ENCODE measurements at places on chromosomes 1 and 21.

GRCh38 chr21:31279986-31280385 lies 64.1 kb downstream of the TIAM1 start:
- DNase-seq = no peak

DNA sequence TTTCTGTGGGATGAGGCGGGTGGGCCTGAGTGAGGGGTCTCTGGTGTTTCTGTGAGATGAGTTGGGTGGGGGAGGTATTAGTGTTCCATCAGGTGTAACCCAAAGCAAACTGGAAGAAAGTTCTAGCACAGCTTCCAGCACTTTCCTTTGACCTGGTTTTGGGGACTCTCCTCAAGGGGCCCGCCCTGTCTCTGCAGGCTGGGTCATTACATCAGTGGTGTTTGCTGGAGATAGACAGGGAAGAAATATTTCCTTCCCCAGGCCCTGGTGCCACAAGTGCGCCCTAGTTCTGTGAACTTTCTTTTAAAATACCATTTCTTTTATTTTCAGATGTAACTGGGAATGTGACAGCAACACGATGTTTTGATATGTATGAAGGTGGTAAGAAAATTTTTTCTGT lies 16.5 kb upstream of the MX2 start:
- no peak for DNase-seq

DNA sequence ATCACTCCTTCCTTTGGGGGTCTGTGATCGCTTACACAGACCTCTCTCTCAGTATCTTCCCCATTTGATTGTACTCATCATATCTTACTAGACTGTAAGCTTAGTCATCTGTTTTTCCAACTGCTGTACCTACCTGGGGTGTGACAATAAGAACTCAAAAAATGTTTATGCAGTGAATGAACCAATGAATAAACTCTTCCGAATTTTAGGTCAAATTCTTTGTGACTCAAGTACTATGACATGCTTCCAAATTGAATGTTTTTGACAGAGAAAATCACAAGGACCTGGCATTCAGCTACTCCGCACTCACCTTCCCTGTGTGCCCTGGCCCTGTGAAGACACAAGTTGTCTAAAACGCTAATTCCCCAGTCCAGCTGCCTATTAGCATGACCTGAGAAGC lies 42.1 kb downstream of the TMCO4 start:
- no peak for DNase-seq

GRCh38 chr21:41824466-41825207 lies 54.5 kb downstream of the PRDM15 start:
- no peak for DNase-seq

DNA sequence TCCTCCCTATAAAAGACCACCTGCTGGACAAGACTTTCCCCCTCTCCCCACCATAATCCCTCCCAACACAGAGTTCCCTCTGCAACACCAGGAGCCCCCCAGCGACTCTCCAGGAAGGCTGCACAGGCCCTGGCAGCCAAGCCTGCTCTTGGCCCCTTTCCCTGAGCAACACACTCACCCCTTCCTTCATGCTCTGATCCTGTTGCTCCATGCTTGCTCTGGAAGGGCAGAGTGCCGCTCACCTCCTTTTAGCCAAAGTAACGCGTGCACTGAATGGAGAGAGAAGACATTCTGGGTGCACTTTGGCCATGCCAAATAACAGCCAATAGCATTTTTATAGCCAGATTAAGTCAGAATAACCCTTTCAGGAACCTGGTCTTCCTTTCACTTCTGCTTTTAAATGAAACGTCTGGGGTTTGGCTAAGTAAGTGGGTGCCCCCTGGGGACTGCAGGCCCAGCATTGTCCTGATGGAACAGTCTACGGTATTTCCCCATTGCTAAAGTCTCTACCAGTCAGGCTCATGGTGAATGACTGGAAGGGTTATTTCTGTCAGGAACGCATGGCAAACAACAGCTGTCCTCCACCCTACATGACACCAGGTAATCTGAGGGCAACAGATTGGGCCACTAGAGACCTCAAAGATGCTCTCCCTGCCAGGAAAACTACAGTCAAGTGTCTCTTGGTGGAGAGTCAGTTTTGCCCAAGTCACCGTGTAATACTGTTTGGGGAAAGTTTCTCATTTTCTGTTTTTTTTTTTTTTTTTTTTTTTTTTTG lies at the start of gene SLC2A5:
SLC2A5 (minus strand) TSS at position 310 of the 775 bp plus-strand sequence; CDS start at position 211, 99 bp downstream.
- DNase-seq = no peak

DNA sequence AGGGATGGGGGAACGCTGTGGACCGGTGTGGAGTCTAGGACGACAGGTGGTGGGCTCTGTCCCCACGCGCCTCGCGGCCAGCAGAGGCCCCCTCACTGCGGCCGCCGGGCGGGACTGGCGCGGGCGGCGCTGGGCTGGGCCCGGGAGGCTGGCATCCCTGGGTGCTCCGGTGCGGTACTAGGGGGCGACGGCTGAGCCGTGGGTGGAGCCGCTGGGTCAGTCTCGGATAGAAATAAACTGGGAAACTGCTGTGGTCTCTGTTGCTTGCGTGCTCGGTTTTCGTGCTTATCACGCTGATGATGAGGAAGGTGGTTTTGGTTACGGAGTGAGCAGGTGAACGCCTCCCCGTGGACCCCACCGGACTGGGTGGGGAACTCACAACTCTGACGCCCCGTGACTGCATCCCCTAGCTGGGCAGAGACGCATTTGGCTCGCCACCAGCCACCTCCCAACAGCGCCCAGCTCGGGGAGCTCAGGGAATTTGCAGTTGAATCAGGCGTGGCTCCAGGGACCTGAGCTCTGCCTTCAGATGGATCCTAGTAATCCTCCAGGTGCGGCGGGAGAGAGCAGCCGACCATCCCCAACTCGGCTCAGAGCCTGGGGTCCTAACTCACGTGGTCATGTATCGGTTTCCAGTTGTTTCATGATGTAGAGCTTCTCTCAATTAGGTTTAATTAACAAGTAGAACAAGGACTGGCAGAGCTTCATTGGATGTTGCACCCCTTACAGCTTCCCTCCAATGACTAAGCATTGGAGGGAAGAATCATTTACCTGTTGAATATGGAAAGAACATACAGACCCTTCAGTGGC lies 32.1 kb downstream of the HSD17B7 start:
- DNase-seq = no peak

DNA sequence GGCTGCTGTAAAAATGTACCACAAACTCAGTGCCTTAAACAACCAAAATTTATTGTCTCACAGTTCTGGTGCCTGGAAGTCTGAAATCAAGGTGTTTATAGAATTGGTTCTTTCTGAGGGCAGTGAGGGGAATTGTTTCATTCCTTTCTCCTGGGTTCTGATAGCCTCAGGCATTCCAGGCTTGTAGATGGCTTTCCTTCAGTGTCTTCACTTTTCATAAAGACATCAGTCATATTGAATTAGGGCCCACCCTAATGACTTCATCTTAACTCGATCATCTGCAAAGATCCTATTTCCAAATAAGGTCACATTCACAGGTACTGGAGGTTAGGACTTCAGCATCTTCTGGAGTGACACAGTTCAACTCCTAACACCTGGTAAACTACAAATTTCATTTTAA lies 15.0 kb downstream of the CDKN2C start:
- no peak for DNase-seq

- DNase-seq = no peak
Observed at GRCh38 chr1:211610779-211611556, 32.0 kb upstream of the SLC30A1 start.

DNA sequence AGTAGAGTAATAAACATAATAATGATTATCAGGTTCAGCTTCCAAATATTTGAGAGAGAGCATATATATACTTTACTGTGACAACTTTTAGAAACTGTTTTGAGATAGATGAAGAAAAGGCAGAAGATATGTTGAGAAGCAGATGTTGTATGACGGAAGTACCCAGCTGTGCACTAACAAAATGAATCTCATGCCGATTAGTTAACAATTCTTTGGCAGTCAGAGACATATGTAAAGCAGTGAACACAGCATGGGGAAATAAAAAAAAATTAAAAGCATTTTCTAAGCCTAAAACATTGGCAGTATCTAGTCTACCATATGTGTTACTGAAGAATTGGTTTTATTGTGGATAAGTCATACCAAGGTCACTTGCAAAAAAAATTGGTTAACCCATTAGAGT lies 51.8 kb downstream of the MAGI3 start:
- no peak for DNase-seq

DNA sequence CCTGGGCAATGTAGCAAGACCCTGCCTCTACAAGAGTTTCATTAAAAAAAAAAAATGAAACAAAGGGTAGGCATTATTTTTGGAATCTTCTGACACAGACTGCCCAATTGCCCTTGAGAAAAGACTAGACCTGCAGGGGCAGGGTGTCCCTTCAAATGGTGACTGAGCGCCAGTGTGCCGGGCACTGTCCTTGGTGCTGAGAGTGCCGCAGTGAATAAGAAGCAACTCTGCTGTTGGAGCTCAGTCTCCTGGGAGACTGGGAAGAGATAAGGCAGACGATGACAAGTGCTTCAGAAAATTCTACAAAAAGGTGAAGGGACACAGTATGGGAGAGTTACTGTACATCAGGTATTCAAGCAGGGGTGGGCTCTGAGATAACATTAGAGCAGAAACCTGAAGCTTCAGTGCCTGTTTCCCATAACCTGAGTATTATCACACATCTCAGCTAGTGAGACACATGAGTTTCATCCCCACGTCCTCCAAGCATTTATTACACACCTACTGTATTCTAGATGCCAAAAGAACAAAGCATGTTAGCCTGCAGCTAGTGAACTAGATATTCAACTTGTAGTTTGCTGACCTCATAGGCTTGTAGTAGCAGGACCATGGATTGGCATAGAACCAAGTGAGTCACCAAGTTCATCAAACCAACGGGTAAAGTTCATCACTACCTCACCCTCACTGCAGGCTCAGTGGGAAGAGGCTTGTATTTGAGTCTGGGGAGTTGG lies 18.4 kb upstream of the RPL11 start:
- DNase-seq = no peak

- peak; percentile 86 for DNase-seq
Observed at GRCh38 chr1:109636201-109636952, 16.7 kb downstream of the AMPD2 start.

DNA sequence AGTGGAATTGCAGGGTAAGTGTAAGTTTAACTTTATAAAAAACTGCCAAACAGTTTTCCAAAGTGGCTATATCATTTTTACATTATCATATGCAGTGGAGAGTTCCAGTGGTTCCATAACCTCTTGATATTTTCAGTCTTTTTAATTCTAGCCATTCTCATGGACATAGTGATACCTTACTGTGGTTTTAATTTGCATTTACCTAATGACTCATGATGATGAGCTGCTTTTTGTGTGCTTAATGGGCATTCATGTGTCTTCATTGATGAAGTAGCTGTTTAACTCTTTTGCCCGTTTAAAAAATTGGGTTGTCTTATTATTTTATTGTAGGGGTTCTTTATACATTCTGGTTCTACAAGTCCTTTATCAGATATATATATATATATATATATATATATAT lies 29.4 kb downstream of the SNX27 start:
- DNase-seq = no peak

DNA sequence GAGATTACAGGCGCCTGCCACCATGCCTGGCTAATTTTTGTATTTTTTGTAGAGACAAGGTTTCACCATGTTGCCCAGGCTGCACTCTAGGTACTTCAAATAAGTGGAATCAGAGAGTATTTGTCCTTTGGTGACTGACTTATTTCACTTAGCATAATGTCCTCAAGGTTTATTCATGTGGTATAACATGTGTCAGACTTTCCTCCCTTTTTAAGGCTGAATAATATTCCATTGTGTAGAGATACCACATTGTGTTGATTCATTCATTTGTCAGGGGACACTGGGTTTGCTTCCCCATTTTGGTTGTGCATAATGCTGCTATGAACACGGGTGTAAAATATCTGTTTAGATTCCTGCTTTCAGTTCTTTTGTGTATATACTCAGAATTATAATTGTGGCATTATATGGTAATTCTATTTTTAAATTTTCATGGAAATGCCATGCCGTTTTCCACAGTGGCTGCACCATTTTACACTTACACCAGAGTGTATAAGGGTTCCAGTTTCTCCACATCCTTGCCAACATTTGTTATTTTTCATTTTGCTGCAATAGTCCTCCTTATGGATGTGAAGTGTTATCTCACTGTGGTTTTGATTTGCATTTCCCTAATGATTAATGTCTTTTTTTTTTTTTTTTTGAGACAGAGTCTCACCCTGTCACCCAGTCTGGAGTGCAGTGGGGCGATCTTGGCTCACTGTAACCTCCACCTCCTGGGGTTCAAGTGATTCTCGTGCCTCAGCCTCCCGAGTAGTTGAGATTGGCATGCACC lies 35.1 kb downstream of the IL6R start:
- no peak for DNase-seq

DNA sequence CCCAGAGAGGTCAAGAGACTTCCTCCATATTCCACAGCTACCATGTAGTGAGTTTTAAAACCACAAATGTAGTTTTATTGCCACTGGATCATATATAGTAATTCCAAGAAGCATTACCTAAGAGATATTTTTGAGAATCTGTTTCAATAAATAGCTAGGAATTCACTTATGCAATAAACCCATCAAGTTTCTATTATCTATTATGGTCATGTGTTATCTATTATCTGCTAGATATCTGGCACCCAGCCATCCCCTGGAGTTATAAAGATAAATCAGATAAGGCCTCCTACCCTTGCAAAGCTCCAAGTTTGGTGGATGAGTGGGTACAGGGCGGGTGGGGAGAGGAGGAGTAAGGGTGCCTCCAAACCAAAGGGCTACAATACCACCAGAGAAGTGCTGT lies 10.3 kb upstream of the VWA5B1 start:
- no peak for DNase-seq

DNA sequence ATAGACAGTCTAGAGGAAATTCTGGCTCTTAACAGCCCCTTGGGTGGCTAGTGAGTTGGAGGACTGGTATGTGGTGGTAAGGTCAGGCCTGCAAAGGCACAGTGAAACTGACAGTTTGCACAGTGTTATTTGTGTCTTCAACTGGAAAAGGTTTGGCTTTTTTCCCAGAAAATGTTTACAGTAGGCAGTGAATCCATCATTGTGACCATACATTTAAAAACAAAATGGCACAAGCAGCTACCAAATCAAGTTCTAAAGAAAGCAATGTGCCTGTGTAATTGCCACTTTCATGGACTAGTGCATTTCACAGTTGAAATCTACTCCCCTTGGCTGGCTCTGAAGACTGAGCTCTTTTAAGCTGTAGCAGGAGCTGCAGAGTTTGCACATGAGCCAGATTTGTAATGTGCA lies 24.8 kb downstream of the ATPAF1 start:
- DNase-seq = no peak

- no peak for DNase-seq
Observed at GRCh38 chr1:26182383-26182696, 5.0 kb downstream of the CNKSR1 start.

DNA sequence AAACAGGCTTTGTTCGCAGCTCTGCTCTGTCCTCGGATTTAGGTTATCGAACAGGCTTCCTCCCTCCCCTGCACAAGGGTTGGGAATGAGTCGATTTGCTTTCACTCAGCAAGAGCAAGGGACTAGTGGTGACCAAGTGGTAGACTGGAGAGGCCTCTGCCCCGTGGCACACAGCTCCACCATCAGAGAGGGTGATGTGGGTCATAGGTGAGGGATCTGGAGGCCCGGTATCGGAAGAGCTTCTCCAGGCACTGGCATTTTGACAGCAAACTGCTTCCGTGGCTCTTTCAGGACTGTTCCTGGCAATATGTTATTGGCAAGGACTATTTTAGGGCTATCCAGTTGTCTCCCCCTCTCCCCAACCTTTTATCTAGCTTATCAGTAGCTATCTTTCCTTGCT lies 3.1 kb upstream of the ELF3 start:
- DNase-seq = no peak

Measured in vagina (tissue), 2 donors.